ENCODE measurements at places on chromosomes 12 and 14.
A peak's percentile ranks its signal among the peaks of the same experiment; 100 is the strongest.

DNA sequence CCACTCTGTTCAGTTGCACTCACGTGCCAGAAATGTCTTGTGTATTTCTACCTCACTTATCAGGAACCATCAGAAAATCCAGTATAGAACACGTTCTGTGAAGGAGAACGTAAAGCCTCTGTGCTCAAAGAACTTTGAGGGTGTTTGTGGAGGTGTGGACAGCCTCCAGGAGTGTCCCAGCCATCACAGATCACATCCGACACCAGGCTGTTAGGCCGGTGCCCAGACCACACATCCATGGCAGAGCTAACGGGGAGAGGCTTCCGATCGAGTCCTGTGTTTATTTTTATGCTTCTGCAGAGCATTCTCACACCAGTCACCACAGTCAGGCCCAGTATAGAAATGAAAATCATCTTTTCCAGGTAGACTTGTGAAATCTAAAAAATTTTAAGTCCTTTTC, 53.6 kb downstream of the TPCN1 start:
- DNase-seq, result no peak

GRCh38 chr14:22748631-22749068, 17.8 kb upstream of the OXA1L start:
- no peak for DNase-seq

- DNase-seq, result no peak
These were observed 13.2 kb upstream of the EID3 start for GRCh38 chr12:104290320-104290719.

- DNase-seq, result no peak
These were observed 130.3 kb upstream of the NUDT4 start for GRCh38 chr12:93247313-93247991.

GRCh38 chr14:82889701-82890100, 1356.0 kb upstream of the SEL1L start:
- no peak for DNase-seq

GRCh38 chr12:14111230-14111865, 129.9 kb upstream of the GRIN2B start:
- DNase-seq, result no peak

DNA sequence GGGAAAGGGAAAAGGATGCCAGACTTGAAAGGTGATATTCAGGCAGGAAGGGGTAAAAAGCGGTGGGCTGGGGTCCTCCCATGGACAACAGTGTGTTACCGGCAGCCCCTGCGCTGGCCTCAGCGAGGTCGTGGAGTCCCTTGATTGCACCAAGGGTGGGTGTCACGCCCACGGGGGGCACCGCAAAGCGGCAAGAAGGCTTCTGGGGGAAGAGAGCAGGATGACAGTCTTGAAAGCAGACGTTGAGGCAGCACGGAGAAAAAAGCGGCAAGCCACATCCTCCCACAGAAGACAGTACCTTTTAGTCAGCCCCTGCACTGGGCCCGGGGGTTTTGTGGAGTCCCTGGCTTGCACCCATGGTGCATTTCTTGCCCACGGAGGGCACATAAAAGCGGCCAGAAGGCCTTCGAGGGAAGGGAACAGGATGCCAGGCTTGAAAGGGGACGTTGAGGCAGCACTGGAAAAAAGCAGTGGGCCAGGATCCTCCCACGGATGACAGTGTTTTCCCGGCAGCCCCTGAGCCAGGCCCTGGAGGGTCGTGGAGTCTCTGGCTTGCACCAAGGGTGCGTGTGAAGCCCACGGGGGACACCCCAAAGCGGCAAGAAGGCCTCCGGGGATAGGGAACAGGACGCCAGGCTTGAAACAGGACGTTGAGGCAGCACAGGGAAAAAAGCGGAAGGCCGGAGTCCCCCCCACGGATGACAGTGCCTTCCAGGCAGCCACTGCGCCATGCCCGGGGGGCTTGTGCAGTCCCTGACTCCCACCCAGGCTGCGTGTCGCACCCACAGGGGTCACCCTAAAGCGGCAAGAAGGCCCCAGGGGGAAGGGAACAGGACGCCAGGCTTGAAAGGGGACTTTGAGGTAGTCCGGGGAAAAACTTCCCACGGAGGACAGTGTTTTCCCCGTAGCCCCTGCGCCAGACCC, 162.2 kb upstream of the ALG10B start:
- DNase-seq, result no peak

GRCh38 chr14:29937116-29937515, 9.5 kb upstream of the PRKD1 start:
- no peak for DNase-seq

DNA sequence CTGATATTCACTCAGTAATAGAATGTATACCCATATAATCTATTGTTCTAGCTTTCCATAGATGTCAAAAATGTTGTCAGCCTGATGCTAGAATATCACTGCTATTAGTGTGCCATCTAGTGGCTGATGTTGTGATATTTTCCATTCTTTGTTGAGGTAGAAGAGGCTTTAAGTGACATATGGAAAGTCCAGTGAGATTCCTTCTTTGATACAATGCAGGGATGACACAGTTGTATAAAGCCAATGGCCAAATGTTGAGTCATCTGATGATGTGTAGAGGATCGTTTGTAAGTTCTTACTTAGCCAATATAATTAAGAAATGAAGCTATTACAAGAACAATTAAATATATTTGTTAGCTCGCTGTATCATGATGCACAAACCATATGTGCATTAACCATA, 58.1 kb upstream of the PCED1B start:
- DNase-seq, result peak; percentile 65

DNA sequence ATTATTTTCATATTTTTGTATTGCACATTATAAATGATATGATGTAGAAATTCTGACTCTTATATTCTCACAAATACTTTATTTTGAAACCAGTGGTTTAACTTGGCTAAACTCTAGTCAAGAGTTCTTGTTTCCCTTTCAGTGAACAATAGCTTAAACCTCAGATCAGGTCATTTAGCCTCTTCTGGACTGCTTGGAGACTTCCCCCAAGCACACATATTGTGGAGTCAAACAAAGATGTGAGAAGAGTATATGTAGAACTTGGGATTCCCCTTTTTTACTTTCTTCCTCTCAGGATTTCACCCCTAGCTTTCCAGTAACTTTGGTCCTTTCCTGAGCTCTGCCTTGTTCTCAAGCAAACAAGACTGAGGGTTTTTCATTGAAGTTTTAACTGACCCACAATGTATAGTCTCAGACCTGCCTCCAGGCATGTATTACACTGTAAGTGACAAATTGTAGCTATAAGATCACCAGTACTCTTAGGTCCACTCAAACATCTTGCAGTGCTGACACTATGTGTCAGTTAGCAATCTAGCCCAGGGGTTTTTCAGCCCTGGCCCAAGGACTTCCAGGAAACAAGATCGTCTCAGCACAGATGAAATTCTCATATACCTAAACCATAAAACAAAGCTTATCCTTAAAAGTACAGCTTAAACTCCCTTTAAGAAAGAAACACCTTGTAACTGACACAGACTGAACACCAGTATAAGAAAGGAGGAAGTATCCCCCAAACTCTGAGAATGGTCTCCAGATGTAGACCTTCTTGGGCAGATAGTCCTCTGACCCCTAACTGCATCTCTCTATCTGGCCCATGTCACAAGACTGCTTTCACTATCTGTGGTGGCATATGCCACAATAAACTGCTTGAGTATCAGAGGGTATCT, 98.6 kb downstream of the SLC6A15 start:
- no peak for DNase-seq

GRCh38 chr12:2543801-2544200, 251.0 kb upstream of the FKBP4 start:
- DNase-seq, result no peak

GRCh38 chr12:121927813-121928212, 9.4 kb downstream of the CFAP251 start:
- no peak for DNase-seq

- no peak for DNase-seq
These were observed 240.1 kb upstream of the SRRM4 start for GRCh38 chr12:118741194-118741593.

DNA sequence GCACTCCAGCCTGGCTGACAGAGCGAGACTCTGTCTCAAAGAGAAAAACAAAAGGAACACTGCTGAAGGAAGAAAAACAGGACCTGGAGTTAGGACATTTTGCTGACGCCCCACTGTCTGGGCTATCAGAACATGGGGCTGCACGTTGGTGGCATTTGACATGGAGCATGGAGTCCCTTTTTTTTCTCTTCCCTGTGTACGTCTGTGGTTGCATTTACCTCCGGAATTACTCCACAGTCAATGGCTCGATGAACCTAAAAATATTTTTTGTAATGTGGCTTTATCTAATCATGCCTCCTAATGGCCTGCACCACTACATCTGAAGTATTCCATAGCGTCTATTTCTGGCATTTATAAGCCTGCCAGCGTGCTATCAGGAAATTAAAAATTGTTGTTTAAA, 30.7 kb downstream of the TESC start:
- no peak for DNase-seq

GRCh38 chr14:78319406-78319805, 149.2 kb downstream of the NRXN3 start:
- no peak for DNase-seq

DNA sequence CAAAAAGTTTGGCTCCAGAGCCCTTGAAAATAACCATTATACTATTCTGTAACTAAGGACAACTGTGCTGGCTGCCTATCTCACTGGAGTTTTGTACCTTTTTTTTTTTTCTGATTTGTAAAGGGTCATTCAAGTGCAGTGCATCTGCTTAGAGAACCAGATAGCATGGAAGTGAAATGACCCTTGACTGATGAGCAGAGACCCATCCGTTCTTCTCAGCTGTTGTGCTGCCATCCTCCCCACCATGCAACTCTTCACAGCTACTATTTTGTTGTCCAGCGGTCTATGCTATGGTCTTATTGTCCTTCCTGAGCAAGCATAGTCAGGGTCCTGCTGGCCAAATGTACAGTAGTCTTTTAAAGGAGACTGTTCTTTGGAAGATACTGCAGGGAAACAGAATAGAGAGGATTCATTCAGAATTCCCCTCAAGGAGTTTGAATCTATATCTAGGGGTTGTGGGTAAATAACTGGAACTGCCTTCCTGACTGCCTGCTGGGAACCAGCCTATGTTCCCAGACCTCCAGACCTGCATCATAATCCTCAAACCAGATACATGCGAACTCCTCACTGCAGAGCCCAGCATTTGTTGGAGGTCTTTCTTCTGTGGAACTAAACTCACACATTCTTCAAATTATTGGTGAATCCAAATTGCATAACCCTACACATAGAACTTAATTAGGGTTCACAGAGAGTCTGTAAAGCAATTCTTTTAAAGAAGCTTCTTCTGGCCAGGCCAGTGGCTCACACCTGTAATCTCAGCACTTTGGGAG, 41.1 kb downstream of the GPR19 start:
- DNase-seq, result no peak

GRCh38 chr12:132469423-132469822, 20.5 kb upstream of the FBRSL1 start:
- DNase-seq, result no peak

- DNase-seq, result no peak
These were observed 64.9 kb downstream of the FBXO34 start for GRCh38 chr14:55336162-55336561.

- DNase-seq, result peak; percentile 81
These were observed 155.1 kb upstream of the HMGA2 start for GRCh38 chr12:65668981-65669695.

DNA sequence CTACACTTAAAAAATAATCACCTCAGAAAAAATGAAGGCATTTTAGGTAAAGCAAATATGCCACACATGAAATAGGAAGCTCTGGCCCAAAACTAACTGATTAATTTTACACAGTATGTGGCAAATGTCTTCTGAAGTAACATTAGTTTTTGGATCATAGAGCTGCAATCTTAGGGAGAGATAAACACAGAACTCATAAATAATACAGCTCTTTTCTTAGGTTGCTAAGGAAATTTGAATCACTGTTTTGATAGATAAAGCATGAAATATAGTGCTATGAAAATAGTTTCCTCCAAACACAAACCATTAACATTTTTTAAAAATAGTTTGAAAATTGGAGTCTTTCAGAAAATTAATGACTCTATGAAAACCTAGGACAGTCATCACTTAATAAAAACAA, 15.0 kb downstream of the RASSF9 start:
- DNase-seq, result no peak

GRCh38 chr12:108380382-108380781, 41.3 kb upstream of the CMKLR1 start:
- no peak for DNase-seq

- DNase-seq, result no peak
These were observed 50.9 kb upstream of the VASH1 start for GRCh38 chr14:76710056-76711010.

DNA sequence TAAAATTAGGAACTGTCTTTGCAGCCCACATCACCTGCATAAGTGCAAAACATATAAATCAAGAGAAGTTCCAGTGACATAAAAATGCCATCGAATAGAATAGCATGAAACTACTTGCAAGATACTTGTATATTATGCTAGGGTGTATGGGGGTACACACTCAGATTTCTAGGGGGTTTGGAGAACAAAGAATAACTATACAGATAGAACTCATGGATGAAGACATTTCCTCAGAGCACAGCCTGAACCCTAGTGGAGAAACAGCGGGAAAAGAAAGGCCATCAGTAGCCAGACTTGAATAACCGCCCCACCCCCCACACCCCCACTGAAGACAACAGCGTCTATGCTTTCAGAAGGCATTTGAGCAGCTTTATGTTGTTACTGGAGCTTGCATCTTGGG, 425.8 kb downstream of the NPAS3 start:
- no peak for DNase-seq

DNA sequence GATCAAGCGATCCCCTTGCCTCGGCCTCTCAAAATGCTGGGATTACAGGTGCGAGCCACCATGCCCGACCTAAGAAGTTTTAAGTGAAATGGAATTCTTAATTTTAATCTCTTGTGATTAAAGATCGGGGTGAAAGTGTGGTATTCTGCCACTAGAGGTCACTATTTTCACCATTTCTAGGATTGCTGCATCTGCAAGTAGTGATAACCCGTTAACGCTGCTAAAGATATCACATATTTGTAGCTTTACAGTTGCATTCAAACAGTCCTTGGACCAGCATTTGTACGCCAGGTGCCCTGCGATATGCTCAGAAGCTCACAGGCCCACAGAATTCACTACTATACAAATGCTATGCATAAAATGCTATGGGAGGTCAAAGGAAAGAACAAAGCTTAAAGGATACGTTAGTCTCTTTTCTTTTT, 19.3 kb downstream of the CCDC62 start:
- DNase-seq, result peak; percentile 28

DNA sequence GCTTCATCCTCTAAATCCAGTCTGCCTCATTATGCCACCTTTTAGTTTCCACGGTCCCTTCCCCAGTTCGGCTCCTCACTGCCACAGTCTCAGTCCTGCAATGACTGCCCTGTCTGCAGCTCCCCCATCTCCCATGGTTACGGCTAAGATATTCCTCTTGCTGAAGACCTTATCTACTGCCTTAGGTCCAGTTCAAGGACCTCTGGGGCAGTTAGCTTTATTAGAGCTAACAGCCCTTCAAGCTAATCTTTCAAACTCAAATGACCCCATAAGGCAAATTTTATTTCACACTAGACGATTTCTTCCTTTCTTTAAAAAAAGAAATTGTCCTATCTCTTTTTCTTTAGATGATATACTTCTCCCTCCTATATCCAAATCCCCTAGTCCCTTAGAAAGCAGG, 214.7 kb downstream of the MON2 start:
- DNase-seq, result no peak

GRCh38 chr14:68282479-68283377, 463.1 kb downstream of the RAD51B start:
- DNase-seq, result no peak

GRCh38 chr12:12819752-12820311, 6.7 kb downstream of the DDX47 start:
- peak; percentile 66 for DNase-seq

- peak; percentile 59 for DNase-seq
These were observed 125.4 kb downstream of the TMX1 start for GRCh38 chr14:51365241-51365965.

- no peak for DNase-seq
These were observed 138.5 kb upstream of the AMIGO2 start for GRCh38 chr12:47218191-47218654.

Measured in stromal cell of bone marrow (primary cell).